ENCODE measurements at places on chromosomes 3 and 15. TPM values are rescaled to one million over a fixed set of nuclear protein-coding genes. Genes with fewer than 3 reads are reported as not detected.

Gene SLCO2A1
- under 0.01 TPM for total RNA-seq

Gene MYO5C
- 0.07 TPM for total RNA-seq

Gene RNF111
- 27.2 TPM for total RNA-seq

Gene DNAJA4
- 3.4 TPM for total RNA-seq

Gene CPEB1
- total RNA-seq = 14.1 TPM

Gene B2M
- 1,798 TPM for total RNA-seq

Gene RSRC1
- total RNA-seq = 36.7 TPM

Gene CCDC54
- not detected for total RNA-seq

Gene IQSEC1
- 34.2 TPM for total RNA-seq

Gene ADAMTS7
- total RNA-seq = 18.8 TPM

Gene ADCY5
- total RNA-seq = 0.13 TPM

Gene SIDT1
- total RNA-seq = 0.20 TPM

Gene GOLGA8F
- not detected for total RNA-seq

Gene LDHAL6B
- total RNA-seq = not detected

Gene ABCC5
- 18.9 TPM for total RNA-seq

Gene CACNA2D2
- 0.07 TPM for total RNA-seq

Gene RHOV
- total RNA-seq = 0.07 TPM

Gene SPG21
- total RNA-seq = 87.0 TPM

Gene GOLGA6D
- total RNA-seq = not detected

Gene PPARG
- total RNA-seq = 25.3 TPM

Gene MESP2
- total RNA-seq = 0.66 TPM

Gene PTX3
- total RNA-seq = 1,136 TPM

Gene IL5RA
- total RNA-seq = not detected

Gene ADGRG7
- not detected for total RNA-seq

Gene CCDC80
- total RNA-seq = 1,677 TPM

Gene KIF7
- total RNA-seq = 14.3 TPM

Gene SFMBT1
- 4.5 TPM for total RNA-seq

Gene GOLGA8K
- 0.36 TPM for total RNA-seq

Gene KBTBD13
- total RNA-seq = not detected

Gene DCBLD2
- 450 TPM for total RNA-seq

Gene FRG2C
- total RNA-seq = not detected

Gene SYNPR
- not detected for total RNA-seq

Gene CPNE9
- total RNA-seq = not detected

Gene ST8SIA2
- not detected for total RNA-seq

Gene PLXNB1
- 37.3 TPM for total RNA-seq

Gene NANOGP8
- not detected for total RNA-seq

Gene NMNAT3
- total RNA-seq = 0.46 TPM

All from smooth muscle cell of the pulmonary artery (primary cell).